Cardiac fibroblast (primary cell): ENCODE measurements at places on chromosomes 5 and 9.
A peak's percentile ranks its signal among the peaks of the same experiment; 100 is the strongest.

DNA sequence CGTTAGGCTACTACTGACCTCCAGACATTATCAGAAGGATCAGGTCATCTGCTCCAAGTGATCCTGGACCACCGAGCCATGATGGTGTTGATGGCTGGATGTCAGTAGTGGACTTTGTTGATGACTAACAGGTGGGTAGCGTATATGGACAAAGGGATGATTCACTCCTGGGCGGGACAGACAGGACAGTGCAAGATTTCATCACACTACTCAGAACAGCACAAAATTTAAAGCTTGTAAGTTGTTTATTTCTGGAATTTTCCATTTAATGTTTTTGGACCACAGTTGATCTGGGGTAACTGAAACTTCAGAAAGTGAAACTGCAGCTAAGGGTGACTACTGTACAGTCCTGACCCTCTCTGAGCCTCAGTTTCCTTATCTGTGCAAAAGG, 12.7 kb downstream of the PDGFRB start:
- peak; percentile 87 for DNase-seq

DNA sequence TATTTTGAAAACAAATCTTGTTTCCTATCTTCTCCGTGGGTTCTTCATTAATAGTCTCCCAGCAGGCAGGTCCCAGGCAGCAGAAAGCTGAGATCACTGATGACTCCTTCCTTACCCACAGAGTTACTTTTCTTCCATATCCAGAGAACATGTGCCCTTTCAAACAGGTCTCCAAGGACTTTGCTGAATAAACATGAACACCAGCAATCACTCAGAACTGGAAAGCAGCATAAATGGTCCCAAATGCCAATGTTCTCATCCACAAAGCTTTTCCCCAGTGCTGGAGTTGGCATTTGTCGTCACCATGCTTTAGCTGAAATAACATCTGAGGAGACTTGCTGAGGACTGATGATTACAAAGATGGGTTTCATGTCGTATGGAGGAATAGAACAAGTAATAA, 134.0 kb downstream of the YIPF5 start:
- no peak for DNase-seq

- DNase-seq = no peak
Measured at GRCh38 chr5:33929925-33930690, 6.1 kb upstream of the RXFP3 start.

GRCh38 chr9:18106006-18106560, 367.9 kb upstream of the ADAMTSL1 start:
- no peak for DNase-seq

DNA sequence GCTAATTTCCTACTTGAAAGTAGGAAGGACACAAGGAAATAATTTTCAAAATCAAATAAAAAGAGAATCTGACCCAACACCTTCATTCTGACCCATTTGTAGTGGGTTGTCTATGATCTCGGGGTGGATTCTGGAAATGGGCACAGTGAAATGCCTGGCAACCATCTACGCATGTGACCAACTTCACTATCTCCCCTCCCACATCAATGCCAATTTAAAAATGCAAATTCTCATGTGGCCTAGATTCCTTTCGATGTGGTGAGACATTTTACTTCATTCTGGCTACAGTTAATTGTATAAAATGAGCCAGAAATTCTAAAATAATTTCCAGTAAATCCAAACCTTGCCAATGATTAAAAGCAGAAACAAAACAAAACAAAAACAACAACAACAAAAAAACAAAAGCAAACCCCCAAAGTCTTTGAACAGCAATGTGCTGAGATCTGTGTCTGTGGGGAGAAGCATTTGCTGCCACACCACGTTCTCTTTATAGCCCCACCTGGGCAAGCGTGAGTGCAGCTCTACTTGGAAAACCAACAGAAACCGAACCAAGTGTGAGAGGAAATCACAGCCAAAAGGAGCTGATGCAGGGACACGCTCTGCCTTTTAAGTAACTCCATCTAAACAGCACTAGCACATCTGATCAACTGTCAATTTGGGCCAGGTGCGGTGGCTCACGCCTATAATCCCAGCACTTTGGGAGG, 59.0 kb downstream of the USP20 start:
- DNase-seq = no peak

DNA sequence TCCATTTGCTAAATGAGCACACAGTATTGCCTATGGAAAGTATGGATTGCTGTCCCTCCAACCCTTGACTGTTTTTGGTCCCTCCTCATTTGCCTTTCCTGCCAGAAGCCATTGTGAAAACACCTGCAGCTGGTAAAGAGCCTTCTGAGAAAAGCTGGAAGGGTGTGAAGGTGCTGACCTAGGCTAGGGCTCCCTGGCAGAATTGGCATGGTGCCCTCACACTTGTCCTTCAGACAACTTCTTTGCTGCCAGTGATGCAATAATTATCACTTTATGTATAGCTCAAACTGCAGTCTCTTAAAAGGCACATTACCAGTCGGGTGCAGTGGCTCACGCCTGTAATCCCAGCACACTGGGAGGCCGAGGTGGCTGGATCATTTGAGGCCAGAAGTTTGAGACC, 4.2 kb downstream of the TXNDC15 start:
- DNase-seq = no peak

DNA sequence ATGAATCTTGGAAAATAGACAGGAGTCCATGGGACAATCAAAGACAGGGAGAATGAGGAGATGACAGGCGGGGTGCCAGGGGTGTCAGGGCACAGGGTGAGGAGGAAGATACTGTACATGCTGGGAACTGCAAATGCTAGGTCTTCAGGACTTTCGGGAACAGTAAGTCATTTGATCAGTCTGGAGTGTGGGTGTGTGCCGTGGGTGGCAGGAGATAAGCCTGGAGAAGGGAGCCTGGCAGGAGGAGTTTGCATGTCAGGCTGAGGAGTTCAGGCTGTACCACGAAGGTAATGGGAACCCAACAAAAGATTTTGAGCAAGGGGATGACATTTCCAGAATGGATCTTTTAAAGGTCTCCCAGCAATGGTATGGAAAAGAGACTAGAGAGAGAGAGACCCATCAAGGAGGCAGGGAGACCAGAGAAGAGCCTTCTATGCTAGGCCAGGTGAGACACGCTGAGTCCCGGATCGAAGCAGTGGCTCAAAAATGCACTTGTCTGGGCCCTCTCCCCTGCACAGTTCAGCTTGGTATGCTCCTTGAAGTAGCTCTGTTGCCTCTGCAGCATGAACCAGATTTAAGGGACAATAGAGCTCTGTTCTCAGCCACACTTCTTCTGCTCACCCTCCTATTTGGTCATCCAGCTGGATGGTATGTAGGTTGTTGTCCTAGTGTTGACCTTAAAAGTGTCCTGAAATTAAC, 77.0 kb upstream of the FER start:
- peak; percentile 52 for DNase-seq

- no peak for DNase-seq
Measured at GRCh38 chr5:107744418-107745330, 73.9 kb upstream of the EFNA5 start.

- DNase-seq = no peak
Measured at GRCh38 chr9:98569491-98569890, 139.2 kb downstream of the GABBR2 start.

- DNase-seq = peak; percentile 53
Measured at GRCh38 chr9:4096121-4096520, 203.7 kb downstream of the GLIS3 start.

DNA sequence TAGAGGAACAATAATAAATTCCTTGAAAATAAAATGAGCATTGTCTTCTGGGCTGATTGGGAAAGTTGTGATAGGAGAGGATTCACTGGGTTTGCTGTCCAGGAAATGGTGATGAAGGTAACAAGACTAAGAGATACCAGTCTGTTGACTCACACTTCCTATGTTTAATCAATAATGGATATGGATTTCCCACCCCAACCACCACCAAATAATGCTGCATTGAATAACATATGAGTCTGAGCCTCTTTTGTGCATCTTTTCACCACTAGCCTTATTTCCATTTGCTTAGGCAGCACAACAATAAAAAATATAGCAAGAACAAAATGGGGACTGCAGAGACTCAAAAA, 120.2 kb upstream of the NFIB start:
- DNase-seq = no peak

- peak; percentile 93 for DNase-seq
Measured at GRCh38 chr9:21576331-21577189, 94.4 kb upstream of the IFNE start.

- DNase-seq = peak; percentile 11
Measured at GRCh38 chr5:82894716-82895115, 182.5 kb downstream of the TMEM167A start.
